Epithelial cell of prostate (primary cell): ENCODE measurements at places on chromosomes 4 and X.

DNA sequence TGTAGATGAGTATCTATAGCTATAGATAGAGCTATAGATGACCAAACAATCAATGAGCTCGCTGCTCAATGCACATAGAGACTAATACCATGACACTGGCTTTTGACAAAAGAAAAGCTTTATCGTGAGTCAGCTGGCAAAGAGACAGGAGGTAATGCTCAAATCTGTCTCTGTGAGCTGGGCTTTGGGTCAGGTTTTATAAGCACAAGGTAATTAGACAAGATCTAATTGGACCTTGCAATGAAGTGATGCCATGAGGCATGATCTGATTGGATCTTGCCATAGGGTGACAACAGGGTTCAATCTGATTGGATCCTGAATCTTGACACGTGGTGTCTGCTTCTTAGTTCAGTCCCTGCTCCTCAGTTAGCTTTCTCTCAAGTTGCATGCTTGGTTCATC lies 180.7 kb upstream of the MXRA5 start:
- DNase-seq = no peak

DNA sequence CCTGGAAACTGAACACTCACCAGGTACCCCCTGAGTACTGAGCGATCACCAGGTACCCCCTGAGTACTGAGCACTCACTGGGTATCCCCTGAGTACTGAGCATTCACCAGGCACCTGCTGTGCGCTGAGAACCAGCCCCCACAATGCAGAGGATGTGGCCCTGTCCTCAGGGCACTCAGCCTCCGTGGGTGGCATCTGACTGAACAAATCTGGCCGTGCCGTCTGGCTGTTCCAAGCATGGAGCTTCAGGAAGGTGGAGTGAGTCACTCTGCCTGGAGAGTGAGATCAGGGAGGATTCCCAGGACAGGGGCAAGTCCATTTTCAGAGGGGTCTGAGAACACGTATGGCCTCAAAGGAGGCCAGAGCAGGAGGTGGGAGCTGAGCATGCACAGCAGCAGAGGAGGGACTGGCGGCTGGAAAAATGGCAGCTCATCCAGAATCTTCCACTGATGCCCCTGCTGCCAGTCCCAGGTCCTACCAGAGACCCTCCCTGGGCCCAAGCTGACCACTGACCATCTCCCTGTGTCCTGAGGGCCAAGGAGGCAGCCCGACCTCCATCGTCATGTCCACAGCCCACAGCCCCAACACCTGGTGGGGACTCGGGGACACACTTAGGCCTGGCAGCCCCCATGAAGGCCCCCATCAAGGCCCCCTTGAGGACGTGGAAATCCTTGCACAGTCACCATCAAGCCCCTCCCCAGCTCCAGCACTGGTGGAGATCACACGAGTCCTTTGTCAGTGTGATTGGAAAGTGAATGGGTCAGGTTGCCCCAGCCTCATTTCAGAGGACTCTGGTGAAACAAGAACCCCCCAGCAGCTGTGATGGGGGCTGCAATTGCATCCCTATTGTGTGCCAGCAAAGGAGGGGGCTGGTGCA lies 94.1 kb downstream of the HMX1 start:
- no peak for DNase-seq

- no peak for DNase-seq
Observed at GRCh38 chr4:120857312-120857711, 65.2 kb downstream of the PRDM5 start.

DNA sequence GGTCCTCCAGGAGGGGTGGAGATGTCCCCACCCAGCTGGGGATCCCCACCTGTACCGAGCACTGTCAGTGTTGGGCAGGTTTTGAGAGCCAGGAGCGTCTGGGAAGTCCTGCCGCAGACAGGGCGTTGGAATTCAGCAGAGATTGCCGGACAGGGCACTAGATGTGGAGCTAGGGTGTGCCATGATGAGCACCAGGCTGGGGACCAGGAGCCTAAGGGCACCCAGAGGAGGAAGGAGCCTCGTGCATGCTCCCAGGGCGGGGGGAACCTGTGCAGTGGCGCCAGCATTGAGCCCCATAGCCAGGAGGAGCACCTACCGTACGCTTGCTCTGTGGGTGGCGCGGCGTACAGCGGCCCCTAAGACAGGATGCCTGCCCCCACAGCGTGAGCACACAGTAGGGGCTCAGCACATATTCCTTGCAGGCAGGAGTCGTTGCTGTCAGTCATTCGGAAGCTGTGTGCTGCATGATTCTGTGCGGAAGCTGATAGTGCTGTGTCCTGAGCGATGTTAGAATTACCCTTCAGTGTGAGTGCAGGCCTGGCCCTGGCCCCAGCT lies 18.8 kb upstream of the TADA2B start:
- no peak for DNase-seq

DNA sequence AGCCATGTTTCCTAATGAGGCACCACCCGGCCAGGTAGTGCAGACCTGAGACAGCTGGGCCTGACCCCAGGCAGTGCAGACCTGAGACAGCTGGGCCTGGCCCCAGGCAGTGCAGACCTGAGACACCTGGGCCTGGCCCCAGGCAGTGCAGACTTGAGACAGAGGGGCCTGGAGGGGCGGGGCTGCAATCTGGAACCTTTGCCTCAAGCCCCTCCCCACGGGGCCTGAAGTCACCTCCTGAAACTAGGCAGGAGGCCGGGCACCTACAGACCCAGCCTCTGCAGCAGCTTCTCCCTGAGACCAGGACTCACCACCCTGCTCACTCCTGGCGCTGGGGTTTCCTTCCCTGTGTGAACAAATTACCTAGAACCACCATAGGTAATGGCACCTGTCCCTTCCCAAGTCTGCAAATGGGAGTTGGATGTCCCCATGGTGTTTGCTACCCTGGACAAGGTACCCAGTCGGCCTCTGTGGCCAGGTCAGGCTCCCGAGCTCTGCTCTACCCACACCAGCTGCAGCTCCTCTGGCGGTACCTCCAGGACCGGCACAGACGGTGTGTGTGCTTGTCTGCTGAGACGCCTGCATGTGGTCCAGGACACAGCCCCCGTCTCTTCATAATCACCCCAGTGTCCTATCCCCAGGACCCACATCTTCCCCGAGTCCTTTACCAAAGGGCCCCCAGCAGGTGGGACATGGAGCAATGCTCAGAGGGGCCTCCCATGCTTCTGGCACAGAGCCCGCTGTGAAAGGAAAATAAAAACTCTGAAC lies 53.1 kb upstream of the C4orf50 start:
- DNase-seq = no peak

DNA sequence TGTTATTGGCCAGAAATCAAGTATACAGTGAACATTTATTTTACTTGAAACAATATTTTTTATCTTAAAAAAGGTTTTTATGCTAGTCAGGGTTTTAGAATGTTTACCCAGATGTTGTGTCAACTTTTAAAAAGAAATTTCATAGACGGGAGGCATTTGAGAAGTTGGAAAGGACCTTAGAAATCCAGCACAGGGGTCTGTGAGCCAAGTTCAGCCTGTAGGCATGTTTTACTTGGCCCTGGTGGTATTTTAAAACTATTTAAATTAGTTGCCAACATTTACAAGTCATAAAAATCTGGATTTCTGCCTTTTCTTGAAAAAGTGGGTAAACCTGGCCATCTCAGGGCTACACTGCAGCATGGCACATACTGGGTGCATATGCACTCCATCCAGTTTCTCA lies 25.5 kb upstream of the FHL1 start:
- DNase-seq = no peak

GRCh38 chr4:20444599-20445337 lies 193.1 kb downstream of the SLIT2 start:
- no peak for DNase-seq

GRCh38 chr4:151983854-151984253 lies 223.0 kb upstream of the GATB start:
- no peak for DNase-seq

- no peak for DNase-seq
Observed at GRCh38 chr4:169573889-169574288, 38.5 kb downstream of the NEK1 start.

- no peak for DNase-seq
Observed at GRCh38 chrX:133550665-133551485, 135.6 kb upstream of the GPC4 start.

- DNase-seq = no peak
Observed at GRCh38 chr4:26275281-26275680, 45.5 kb upstream of the RBPJ start.

DNA sequence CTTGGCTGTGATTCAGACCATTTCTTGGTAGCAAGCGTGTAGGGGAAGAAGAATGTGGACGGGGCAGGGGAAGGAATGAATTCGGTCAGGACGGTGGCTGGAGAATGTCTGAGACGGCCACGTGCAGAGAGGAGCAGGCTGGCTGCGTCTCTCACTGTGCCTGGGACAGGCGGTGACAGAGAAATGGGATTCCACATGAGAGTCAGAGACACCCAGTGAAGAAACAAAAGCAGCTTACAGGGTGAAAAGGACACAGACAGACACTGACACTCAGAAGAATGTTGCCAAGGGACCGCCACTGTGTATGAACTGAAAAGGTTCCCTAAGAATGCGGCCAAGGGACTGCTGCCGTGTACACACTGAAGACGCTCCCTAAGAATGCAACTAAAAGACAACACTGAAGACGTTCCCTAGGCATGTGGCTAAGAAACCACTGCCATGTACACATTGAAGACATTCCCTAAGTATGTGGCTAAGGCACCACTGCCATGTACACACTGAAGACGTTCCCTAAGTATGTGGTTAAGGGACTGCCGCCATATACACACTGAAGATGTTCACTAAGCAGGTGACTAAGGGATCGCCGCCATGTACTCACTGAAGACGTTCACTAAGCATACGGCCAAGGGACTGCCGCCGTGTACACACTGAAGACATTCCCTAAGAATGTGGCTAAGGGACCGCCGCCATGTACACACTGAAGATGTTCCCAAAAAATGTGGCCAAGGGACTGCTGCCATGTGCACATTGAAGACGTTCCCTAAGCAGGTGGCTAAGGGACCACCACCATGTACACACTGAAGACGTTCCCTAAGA lies 49.1 kb downstream of the DHRSX start:
- no peak for DNase-seq

- DNase-seq = no peak
Observed at GRCh38 chr4:118281611-118282442, 71.0 kb downstream of the PRSS12 start.

- DNase-seq = no peak
Observed at GRCh38 chr4:82493721-82494425, 63.5 kb downstream of the ENOPH1 start.

DNA sequence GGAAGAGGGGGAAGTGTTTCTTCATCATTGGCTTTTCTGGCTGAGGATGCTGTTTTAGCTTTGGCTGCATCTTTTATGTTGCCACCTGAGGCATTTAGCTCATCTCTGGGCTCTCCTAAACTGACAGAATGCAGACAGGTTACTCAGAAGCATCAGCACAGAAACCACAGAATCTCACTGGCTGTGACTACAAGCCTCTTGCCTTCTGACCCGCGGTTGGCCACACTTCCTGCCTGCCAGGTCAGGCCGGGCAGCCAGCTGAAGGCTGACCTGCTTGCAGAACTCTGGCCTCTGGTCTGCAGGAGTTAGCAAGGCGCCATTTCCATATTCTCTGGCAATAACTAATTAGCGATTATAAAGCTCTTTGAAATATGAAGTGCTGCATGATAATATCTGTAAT lies 366.5 kb downstream of the MID1IP1 start:
- DNase-seq = no peak

DNA sequence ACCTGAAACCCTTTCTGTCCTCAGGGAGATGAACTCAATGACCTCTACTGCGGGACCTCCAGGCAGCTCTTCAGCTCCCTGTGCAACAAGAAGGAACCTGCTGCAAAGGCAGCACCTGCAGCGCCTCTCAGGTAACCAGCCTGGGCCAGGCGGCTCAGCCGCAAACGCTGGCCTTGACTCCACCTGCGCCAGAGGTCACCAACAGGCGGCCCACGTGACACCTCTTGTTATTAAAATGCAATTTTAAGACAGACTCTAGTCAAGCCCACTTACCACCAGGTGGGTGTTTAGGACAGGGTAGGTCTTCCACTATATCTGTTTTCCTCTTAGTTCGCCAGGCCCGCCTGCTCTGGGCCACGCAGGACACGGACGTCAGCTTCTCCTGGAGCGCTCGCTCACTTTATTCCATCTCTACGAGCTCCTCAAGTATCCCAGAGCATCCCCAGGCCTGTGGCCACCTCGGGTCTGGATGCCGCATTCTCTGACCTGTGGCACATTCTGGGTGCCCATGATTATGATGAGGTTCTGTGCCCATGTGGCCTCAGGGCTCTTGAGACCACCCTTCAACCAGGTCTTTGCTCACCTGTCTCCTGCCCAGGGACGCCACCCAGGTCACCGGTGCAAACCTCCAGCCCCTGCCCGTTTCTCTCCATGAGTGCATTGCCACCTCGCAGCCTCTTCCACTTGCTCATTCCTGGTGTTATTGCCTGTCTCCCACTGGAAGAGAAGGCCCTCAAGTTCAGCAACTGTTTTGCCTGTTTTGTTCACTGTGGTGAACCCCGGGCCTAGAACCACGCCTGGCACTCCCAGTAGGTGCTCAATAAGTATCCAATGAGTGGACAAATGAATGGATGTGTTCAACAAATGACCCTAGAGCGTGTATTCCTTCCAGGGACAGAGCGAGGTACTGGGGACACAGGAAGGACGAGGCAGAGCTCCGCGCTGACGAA lies 32.8 kb upstream of the JAKMIP1 start:
- DNase-seq = no peak

GRCh38 chrX:17580539-17581152 lies 156.6 kb upstream of the SCML1 start:
- DNase-seq = no peak

DNA sequence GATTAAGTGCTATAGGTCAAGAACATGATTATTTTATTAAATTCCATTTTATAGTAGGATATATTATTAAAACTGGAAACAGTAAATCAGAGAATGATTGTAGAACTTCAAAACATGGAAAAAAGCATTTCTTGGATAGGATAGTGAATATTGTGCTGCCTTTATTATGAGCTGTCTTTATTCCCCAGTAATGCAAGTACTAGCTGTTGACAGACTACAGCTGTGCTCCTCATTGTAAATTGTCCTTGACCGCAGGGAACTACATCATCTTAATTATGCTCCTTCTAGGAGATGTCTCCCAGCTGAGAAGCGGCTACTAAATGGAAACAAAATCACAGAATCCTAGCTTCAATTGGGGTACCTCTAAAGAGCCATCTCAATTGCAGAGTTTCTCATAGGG lies 1457.2 kb upstream of the PCDH7 start:
- no peak for DNase-seq
